ENCODE measurements at places on chromosomes 16 and 17.

DNA sequence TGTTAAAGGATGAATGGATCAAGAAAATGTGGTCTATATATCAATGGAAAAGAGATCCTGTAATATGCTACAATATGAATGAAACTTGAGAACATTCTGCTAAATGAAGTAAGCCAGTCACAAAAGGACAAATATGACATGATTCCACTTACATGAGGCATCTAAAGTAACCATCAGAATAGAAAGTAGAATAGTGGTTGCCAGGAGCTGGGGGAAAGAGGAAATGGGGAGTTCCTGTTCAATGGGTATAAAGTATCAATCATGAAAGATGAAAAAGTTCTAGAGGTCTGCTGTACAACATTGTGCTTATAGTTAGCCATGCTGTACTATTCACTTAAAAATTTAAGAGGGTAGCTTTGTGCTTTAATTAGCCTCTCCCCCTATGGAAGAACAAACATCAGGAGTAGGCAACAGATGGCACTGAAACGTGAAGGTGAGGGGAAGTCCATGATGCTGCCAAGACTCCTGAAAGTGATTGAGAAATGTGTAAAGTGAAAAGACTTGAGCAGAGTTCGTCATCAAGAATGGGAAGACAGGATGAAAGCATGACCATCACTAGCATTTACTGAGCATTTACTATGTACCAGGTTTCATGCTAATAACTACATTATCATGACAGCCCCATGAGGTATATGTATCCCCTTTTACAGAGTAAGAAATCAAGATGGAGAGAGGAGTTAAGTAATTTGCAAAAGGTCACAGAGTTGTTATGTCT, 167.2 kb downstream of the CYB561 start:
- DNase-seq: no peak

DNA sequence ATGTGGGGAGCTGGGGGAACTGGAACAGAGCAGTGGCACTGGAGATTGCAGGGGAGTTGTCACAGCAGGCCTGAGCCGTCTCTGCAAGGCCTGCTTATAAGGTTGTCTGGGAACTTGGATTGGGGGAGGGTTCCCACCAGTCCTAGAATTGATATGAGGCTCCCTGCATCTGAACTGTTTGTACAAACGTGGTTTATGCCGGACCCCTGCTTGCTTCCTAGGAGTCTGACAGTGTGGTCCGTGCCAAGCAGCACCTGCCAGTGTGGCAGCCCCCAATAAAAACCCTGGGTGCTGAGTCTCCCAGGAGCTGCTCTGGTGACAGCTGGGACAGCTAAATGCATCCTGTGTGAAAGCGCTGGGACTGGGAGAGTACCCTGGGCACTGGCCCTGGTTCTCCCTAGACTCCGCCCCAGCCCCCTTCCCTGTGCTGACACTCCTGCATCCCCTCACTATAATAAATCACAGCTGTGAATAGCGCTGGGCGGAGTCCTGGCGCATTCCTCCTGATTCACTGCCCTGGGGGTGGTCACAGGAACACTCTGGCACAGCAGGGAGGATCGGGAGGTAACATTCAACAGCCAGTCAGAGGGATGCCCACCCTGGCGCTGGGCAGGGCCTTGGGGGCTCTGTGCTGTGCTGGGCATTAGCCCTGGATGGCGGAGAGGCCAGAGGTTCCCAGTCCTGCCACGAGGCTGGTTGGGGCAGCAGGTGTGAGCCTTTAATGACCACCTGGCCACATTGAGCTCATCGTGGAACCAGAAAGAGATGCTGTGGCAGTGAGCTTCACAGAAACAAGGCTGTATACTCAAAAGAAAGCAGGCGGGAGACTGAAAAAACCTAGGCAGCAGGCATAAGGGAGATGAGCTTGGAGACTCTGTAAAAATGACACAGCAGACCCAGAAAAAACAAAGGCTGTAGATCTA, 45.6 kb downstream of the RMI2 start:
- DNase-seq: no peak

DNA sequence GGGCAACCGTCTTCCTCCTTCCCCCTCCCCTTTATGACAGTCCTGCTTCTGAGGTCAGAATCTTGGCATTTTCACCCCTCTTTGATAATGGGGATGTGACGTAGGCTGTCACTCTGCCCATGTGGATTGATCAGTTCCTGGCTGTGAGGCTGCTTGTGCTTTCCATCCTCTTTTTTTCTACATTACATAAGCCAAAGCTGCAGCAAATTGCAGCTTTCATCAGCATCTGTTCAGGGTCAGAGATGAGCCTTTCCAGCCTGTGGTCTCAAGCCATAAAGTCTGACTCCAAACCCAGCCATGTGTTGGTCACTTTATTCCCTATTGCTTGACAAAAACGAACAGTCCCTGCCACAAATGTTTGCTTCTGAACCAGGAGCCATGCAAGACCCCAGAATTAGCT, 535.1 kb downstream of the CDH11 start:
- no peak for DNase-seq

DNA sequence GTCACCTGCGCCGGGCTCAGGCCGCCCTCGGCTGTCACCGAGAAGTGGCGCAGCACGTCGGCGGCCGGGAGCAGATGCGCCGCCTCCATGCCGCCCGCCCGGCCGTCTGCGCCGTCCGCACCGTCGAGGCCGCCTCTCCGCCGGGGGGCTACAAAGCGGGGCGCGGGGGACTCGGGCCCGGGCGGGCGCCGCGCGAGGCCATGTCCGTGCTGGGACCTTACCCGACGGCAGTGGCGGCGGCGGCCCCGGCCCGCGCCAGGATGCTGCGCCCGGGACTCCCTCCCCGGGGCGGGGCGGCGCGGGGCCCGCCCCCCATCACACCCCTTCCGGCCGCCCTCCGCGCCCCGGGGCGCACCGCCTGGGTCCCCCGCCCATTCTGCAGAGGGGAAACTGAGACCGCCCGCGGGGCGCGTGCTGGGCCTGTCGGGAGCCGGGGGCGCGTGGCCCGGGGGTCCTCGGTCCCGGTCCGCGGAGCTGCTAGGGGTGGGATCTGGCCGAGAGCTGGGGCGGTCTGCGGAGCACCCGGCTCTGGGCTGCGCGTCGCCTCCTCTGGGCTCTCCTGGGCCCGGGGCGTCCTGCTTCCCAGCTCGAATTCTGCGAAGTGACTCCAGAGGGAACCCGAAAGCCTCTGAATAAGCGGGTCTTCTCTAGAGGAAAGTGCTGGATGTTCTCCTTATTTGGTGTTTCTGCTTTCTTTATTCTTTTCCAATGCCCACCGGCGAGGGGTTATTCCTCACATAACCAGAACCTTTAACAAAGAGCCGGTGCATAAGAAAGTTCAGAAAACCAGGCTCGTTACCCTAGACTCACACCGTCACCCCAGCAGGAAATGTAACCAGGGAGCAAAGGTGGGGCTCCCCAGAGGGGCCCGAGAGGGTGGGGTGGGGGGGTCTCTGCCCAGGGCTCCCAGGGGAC, at the start of gene ATP2A3:
TSS of gene ATP2A3 (minus strand) at position 235 of the 915 bp plus-strand sequence. CDS start at position 89, 146 bp downstream.
- no peak for DNase-seq

GRCh38 chr17:58331815-58332777, 3.5 kb upstream of the TSPOAP1 start:
- DNase-seq: no peak

- no peak for DNase-seq
Observed at GRCh38 chr16:13507530-13507929, 412.4 kb upstream of the ERCC4 start.

DNA sequence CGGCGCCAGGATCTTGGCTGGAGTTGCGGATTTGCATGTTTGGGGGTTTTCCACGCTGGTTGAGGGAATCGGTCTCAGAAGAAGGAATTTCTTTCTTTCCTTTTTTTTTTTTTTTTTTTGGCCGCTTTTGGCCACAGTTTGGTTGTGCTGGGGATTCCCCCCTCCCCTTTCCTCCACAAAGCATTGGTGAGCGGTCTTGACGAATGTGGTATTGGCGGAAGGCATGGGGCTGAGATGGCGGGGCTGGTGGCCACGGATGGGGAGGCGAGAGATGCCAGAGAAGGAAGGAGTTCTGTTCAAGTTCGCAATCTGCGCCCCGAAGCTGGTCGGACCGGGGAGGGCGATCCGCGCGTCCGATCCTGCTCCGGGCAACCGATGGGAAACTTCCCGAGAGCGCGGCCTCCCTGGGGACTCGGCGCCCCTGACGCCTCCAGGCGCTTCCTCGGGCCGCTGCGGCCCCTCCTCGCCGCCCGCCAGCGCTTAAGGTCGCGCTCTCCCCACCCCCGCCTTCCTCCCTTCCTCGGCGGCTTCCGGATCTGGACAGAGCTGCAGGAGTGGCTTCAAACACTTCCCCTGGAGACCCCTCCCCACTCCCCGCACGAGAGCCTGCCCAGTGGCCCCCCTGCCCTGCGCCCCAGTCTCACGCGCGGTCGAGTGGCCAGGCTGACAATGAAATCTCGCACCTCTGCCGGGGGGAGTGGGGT, 43.2 kb downstream of the RAI1 start:
- no peak for DNase-seq

DNA sequence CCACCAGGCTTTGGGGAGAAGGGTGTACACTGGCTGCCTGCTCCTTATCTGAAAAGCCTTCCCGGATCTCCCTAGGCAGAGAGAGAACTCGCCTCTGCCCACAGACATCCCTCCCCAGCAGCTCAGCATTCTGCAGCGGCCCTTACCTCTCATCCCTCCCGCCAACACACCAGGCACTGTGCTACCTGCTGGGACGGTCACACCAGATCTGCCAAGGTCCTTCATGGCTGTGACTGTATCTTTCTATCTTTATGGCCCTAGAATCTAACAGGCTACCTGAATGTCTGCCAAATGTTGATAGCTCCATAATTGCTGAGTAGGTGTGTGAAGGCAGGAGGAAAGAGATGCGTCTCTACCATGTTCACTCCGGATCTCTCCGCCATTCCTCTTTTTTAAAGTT, 7.9 kb downstream of the TSNAXIP1 start:
- no peak for DNase-seq
